ENCODE measurements at places on chromosomes 3 and 15. TPM values are rescaled to one million over a fixed set of nuclear protein-coding genes. Genes with fewer than 3 reads are reported as not detected.

ZNF660 gene
- 0.76 TPM for total RNA-seq

CRYGS gene
- 0.63 TPM for total RNA-seq

MCCC1 gene
- 22.3 TPM for total RNA-seq

CNTN3 gene
- total RNA-seq, result 18.5 TPM

CDHR4 gene
- not detected for total RNA-seq

TMCO5A gene
- total RNA-seq, result not detected

IMPG2 gene
- total RNA-seq, result 0.11 TPM

SCN11A gene
- total RNA-seq, result not detected

GPR87 gene
- not detected for total RNA-seq

GRCh38 chr15:91456251-91456718 lies 356.2 kb downstream of the SV2B start:
- no peaks in the 10 kb centered on the region for H3K27me3 ChIP-seq
- H3K36me3 ChIP-seq, result no peaks in the 10 kb centered on the region
- H3K4me1 ChIP-seq, result no peaks in the 10 kb centered on the region

- no peak for DNase-seq
- H3K4me3 ChIP-seq, result no peak overlapping the region
- peaks cover under 1% of the 10 kb centered on the region for H3K4me1 ChIP-seq
Measured at GRCh38 chr15:57867970-57868798, 161.7 kb downstream of the POLR2M start.

GRCh38 chr3:162699291-162699690 lies 1202.7 kb downstream of the OTOL1 start:
- no peaks in the 10 kb centered on the region for H3K36me3 ChIP-seq
- no peaks in the 10 kb centered on the region for H3K4me1 ChIP-seq
- no peak for DNase-seq
- no peak overlapping the region for H3K4me3 ChIP-seq

DNA sequence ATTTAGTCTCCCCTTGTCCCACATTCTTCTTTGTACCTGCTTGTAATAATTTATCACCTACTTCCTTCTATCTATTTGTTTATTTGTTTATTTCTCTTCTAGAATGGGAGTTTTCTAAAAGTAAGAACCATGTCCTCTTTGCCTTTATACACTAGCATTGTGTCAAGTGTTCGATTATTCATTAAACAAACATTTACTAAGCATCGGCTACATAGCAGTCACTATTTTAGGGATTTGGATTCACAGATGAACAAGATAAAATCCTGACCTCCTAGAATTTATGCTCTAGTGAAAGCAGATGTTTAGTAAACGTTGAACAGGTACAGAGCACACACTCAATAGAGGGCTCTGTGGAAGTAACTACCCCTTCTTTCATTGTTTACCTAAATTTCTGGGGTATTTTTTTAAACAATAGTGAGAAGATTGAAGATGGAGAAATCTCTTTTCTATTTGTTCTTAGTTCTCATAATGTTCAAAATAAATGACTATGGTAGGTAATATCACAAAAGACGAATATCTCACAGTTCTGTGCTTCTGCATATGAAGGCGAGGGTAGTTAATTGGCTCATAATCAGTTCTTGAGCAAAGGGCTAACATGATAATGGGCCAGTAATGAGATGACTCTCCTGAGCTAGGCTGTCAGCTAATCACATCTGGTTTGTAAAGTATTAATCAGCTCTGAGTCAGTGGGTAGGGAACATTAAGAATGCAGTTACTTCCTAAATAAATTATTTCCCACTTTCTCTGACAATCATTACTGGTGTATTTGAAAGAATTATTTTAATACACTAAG lies 111.9 kb downstream of the SLC9A9 start:
- no peak overlapping the region for H3K27ac ChIP-seq
- no peak overlapping the region for H3K4me3 ChIP-seq
- no peaks in the 10 kb centered on the region for H3K27me3 ChIP-seq

DNA sequence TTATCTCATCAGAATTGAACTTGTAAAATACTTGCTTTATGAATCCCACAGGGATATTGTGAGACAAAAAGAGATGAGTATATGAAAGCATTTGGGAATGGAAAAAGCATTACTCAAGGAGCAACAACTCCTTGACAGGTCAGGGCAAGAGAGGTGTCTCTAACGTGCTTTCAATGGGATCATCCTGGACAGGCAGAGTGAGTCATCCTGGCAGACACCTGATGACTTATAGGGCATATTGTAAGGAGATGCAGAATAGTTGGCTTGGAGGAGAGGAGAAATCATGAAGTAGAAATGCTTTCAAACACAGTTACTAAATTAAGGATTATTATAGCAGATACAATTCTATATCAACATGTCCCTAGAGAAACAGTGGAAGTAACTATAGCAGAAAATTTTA lies 71.9 kb upstream of the THSD4 start:
- no peaks in the 10 kb centered on the region for H3K27me3 ChIP-seq
- no peaks in the 10 kb centered on the region for H3K36me3 ChIP-seq
- peak; percentile 76 for DNase-seq
- H3K4me1 ChIP-seq, result peaks cover 35% of the 10 kb centered on the region

GRCh38 chr3:155282385-155283091 lies 10.9 kb downstream of the STRIT1 start:
- no peaks in the 10 kb centered on the region for H3K36me3 ChIP-seq
- H3K4me3 ChIP-seq, result peak overlapping the region; percentile 47
- no peaks in the 10 kb centered on the region for H3K27me3 ChIP-seq
- peak; percentile 77 for DNase-seq
- H3K4me1 ChIP-seq, result peaks cover 31% of the 10 kb centered on the region

DNA sequence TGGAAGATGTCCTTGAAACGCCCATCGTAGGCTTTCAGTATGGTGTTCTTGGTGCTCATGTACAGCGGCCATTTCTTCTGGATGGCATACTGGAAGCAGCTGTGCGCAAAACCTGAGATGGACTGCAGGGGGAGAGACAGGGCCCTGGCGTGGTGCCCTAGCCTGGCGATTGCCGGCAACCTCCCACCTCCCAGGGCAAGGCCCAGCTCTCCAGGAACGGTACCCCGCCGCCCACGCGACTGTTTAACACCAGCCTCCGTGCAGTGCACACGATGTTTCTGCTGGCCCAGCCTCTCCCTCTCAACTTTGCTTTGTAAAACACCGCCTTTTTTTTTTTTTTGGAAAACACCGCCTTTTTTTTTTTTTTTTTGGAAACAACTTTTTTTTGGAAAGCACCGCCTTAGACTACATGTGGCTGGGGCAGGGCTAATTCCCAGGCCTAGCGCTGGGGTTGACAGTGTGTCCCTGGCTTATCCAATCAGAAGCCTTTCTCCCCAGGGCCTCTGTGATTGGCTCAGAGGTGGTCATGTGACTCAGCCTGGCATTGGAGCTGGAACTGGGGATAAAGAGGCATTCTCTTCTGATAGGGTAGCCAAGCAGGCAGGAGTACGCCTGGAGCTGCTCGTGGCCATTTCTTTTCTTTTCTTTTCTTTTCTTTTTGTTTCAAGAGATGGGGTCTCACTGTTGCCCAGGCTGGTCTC lies 14.7 kb downstream of the IDH2 start:
- H3K27me3 ChIP-seq, result no peaks in the 10 kb centered on the region
- peak; percentile 51 for DNase-seq
- H3K27ac ChIP-seq, result no peak overlapping the region

DNA sequence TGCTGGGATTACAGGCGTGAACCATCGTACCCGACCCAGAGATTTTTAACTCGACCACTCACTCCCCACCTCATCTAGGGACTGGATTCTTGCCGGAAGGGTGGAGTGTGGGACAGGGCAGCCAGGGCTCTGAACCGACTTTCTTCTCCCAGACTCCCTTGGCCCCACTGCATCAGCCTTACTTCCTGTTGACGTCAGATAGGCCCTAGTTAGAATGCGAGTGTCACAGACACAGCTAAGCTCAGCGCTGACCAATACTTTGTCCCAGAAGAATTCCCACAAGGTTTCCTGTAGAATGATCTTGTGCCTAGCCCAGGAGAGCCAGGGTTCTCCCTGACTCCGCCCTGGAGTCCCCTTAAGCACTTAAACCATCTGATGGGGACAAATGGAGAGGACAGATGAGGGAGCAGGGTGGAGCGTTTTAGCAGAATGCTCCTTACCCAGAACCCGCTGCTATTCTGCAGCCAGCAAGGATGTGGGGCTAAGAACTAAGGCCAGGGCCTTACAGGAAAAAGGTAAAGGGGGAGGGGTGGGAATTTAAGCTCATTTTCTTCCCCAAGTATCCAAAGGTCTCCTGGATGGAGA lies 5.8 kb upstream of the TUSC2 start:
- no peaks in the 10 kb centered on the region for H3K27me3 ChIP-seq
- H3K4me3 ChIP-seq, result peak overlapping the region; percentile 89
- H3K27ac ChIP-seq, result peak overlapping the region; percentile 96
- peaks cover 44% of the 10 kb centered on the region for H3K4me1 ChIP-seq
- DNase-seq, result peak; percentile 91

DNA sequence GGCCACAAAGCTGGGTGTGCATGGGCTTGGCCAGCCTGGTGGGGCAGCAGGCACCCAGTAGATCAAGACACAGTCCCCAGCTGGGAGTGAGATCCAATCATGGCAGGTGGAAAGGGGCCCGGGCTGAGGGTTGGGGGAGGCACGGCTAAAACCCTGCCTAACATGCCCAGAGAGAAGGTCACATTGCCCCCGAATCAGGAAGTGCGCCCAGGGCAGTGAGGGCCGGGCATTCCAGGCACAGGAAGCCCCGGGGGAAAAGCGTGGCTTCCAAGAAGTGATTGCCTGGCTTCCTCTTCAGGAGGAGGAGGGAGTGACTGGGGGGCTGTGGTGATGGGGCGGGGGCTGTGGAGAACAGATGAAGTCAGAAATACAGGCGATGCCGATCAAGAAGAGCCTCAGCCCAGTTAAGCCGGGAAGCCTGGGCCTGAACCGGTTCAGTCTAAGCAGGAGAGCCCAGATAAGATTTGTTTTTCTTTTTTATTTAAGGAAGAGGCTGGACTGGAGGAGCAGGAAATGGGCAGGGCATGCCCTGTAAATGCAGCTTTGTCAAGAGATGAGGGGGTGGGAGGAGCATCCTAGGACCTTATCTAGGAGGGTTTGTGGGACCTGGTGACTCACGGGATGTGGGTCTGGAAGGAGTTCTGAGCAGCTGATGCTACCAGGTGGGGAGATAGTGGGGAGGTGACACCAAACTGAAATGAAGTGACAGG lies 83.9 kb downstream of the CHSY1 start:
- H3K27ac ChIP-seq, result peak overlapping the region; percentile 95
- peak; percentile 71 for DNase-seq
- no peaks in the 10 kb centered on the region for H3K27me3 ChIP-seq

DNA sequence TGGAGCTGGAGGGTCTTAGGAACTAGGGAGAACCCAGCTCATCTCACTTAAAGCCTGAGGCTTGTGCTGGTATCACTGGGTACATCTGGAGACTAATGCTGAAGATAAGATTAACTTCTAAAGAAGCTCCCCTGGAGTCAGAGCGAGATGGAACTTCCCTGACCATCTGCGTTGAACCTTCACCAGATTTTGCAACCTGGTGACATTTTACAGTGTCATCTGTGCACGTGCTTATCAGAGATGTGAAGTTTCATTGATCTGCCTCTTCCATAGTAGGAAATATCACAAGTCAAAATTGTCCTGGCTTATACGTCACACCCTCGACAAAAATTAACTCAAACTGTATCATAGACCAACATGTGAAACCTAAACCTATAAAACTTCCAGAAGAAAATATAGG lies 395.5 kb downstream of the SHQ1 start:
- no peaks in the 10 kb centered on the region for H3K4me1 ChIP-seq
- DNase-seq, result no peak

DNA sequence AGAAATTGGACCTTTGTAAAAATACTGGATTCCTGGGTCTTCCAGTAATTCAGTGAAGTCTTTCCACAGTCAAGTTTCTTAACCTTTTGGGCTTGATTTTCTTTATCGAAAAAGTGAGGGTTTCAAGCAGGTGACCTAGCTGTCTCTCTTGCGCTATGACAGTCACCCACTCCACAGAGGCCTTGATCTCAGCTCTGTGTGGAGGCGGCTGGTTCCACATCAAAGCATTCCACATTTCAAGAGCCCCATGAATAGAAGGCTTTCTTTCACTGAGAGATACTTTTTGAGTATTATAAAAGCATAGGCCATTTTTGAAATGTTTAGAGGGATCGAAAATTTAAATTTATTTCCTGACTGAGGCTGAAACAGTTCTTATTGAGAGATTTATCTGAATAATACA lies 43.9 kb downstream of the GABRA5 start:
- H3K4me1 ChIP-seq, result no peaks in the 10 kb centered on the region
- no peaks in the 10 kb centered on the region for H3K36me3 ChIP-seq
- no peak overlapping the region for H3K27ac ChIP-seq

DNA sequence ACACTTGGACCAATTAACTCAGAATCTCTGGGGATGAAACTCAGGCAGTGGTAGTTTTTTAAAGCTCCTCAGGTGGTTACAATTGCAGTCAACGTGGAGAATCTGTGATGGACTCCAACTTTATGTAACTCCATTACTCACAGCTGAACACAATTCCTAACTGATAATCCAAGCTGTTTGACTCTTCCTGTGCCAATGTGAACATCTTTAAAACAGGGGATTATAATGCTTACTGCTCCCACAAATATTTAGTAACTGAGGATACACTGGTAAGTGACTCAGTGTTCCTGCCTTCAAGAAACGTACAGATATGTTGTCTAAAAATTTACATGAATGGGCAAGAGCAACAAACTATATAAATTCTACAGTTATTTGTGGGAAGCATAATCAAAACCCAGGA lies 85.6 kb downstream of the OSBPL10 start:
- no peaks in the 10 kb centered on the region for H3K36me3 ChIP-seq
- peak; percentile 16 for DNase-seq
- peaks cover 16% of the 10 kb centered on the region for H3K27me3 ChIP-seq
- no peak overlapping the region for H3K4me3 ChIP-seq

DNA sequence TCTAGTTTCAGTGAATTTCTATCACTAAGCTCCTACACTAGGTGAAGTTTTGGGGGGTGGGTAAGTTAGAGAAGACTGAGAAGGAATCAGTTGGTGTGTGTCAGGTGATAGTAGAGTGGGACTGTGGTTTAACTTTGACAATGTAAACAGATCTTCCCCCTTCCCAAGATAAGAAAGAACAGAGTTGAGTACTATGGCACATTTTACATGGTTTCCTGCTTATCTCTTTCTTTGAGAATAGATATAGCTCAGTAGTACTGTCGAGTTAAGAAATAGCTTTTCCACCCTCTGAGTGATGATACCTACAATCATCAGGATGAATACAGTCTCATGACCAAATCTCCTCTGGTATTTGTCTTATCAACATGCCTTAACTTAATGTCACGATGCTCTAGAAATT lies 42.8 kb downstream of the GAP43 start:
- DNase-seq, result no peak
- no peak overlapping the region for H3K4me3 ChIP-seq
- H3K27ac ChIP-seq, result no peak overlapping the region
- H3K36me3 ChIP-seq, result no peaks in the 10 kb centered on the region
- H3K27me3 ChIP-seq, result no peaks in the 10 kb centered on the region

- H3K4me1 ChIP-seq, result no peaks in the 10 kb centered on the region
- no peaks in the 10 kb centered on the region for H3K36me3 ChIP-seq
- H3K27me3 ChIP-seq, result no peaks in the 10 kb centered on the region
- H3K27ac ChIP-seq, result no peak overlapping the region
Measured at GRCh38 chr15:85973584-85974347, 105.9 kb upstream of the AGBL1 start.

GRCh38 chr3:161349529-161350312 lies 21.6 kb downstream of the SPTSSB start:
- H3K4me1 ChIP-seq, result peaks cover 14% of the 10 kb centered on the region
- H3K27ac ChIP-seq, result no peak overlapping the region
- peaks cover 39% of the 10 kb centered on the region for H3K27me3 ChIP-seq
- no peak overlapping the region for H3K4me3 ChIP-seq
